ENCODE measurements at places on chromosomes 1 and 21.

DNA sequence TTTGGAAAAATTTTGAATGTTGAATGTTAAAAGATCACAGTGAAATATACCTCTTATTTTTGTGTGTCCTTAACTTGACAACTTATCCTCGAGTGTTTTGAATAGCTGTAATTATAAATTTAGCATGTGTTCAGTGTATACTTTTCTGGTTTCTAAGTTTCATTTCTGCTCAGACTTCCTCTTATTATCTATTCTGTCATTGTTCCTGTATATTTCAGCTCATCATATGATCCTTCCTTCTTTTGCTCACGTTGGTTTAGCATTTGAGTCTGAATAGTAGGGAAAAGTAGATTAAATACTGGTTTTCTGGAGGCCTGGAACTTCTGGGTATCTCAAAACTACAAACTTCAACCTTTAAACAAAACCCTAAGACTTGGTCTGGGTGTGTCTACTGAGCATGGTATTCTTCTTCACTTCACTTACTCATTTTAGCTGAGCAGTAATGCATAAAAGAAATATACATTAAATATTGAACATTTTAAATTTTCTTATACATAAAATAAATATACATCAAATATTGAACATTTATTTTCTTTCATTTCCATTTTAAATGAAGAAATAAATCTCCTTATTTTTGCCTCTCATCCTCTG is 3.3 kb upstream of the ATP6V1G3 start:
- no peak for DNase-seq

- no peak for DNase-seq
These were observed 189.6 kb downstream of the SMYD3 start for GRCh38 chr1:246317332-246318035.

- peak; percentile 24 for DNase-seq
These were observed 19.4 kb downstream of the PDE4B start for GRCh38 chr1:65812065-65812464.

- no peak for DNase-seq
These were observed 164.9 kb upstream of the USP25 start for GRCh38 chr21:15564907-15565306.

DNA sequence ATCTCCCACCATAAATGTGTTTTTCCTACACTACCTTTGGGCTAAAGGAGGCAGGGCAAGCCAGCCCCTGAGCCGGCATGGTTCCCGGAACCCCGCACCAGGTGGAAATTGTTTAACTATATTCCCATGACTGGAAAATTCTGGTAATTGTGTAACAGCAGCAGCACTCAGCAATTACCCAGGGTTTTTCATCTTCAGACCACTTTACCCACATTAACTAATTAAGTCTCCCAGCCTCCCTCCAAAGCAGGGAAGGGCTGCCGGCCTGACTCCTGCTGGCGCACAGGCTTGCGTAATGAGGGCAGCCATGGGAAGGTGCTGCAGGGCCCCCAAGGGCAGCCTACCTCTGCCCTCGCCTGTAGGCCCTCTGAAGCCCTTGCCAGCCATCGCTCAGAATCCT is 140.7 kb upstream of the VAMP3 start:
- peak; percentile 26 for DNase-seq

DNA sequence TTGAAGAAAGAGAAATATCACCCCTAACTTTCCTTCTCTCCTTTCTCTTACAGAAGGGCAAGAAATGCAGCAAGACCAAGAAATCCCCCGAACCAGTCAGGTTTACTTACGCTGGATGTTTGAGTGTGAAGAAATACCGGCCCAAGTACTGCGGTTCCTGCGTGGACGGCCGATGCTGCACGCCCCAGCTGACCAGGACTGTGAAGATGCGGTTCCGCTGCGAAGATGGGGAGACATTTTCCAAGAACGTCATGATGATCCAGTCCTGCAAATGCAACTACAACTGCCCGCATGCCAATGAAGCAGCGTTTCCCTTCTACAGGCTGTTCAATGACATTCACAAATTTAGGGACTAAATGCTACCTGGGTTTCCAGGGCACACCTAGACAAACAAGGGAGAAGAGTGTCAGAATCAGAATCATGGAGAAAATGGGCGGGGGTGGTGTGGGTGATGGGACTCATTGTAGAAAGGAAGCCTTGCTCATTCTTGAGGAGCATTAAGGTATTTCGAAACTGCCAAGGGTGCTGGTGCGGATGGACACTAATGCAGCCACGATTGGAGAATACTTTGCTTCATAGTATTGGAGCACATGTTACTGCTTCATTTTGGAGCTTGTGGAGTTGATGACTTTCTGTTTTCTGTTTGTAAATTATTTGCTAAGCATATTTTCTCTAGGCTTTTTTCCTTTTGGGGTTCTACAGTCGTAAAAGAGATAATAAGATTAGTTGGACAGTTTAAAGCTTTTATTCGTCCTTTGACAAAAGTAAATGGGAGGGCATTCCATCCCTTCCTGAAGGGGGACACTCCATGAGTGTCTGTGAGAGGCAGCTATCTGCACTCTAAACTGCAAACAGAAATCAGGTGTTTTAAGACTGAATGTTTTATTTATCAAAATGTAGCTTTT is 2.4 kb downstream of the CCN1 start:
- DNase-seq = no peak

DNA sequence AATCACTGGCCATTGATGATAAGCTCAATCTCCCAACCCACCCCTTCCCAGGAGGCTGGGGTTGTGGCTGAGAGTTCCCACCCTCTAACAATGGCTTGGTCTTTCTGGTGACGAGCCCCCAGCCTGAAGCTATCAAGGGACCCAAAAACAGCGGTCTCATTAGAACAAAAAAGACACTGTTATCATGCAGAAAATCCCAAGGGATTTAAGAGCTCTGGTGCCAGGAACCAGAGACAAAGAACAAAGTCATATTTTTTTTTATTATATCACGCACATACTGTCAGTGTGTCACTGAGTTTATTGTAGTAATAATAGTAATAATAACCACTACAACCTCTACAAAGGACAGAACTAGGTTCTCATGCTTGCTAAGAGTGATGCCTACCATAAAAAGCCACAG is 43.9 kb downstream of the CCDC185 start:
- DNase-seq = no peak
